ENCODE measurements at places on chromosomes 6 and 20. TPM values are rescaled to one million over a fixed set of nuclear protein-coding genes. Genes with fewer than 3 reads are reported as not detected.
A peak's percentile ranks its signal among the peaks of the same experiment; 100 is the strongest.

DNA sequence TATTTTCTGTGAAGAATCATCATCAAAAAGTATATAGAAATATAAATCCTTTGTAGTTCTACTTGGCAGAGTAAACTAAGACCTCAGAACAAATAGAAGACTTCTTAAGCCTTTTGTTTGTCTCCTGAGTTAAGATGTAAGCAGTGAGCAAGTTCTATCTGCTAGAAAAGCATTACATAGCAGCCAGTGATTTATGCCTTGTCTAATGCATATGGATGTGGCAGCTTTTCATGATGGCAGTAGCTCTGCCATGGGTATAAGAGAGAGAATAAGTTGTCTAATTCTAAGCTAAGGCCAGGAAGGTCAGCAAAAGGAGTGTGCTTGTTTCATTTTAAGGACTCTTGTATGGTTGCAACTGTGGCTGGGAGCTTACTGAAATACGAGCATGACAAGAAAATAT lies 920.2 kb downstream of the GRIK2 start:
- H3K4me3 ChIP-seq = no peak overlapping the region
- no peaks in the 10 kb centered on the region for H3K27me3 ChIP-seq
- H3K27ac ChIP-seq = no peak overlapping the region
- no peaks in the 10 kb centered on the region for H3K36me3 ChIP-seq
- H3K4me1 ChIP-seq = no peaks in the 10 kb centered on the region
- DNase-seq = no peak

DNA sequence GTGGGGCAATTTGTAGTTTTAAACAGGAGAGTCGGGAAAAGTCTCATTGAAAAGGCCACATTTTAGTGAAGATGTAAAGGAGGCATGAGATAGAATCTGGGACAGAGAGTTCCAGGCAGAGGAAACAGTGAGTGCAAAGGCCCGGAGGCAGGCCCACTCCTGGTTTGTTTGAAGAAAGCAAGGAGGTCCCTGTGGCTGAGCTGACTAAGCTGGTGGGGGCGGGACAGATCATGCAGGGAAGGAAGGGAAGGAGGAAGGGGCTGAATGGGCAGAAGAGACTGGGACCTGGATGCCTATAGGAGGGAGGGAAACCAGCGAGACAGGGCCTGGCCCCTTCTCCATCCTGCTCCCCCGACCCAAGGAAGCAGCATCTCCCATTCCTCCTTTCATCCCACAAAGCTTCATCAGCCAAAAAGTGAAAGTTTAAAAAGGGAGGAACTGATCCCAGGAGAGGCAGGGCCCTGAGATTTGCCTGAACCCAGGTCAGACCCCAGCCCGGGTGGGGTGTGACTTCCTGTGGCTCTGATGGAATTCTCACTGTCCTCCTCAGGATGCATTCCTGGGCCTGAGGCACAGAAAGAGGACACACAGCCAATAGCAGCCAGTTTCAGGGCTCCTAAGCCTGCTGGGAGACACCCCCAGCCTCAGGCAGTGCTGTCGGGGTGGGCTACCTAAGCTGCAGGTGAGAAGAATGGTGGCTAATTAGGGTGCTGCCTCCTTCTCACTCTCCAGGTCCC lies 54.2 kb upstream of the SIRPA start:
- H3K27ac ChIP-seq = no peak overlapping the region
- no peaks in the 10 kb centered on the region for H3K36me3 ChIP-seq

GRCh38 chr6:129644567-129645015 lies 65.4 kb downstream of the ARHGAP18 start:
- no peaks in the 10 kb centered on the region for H3K36me3 ChIP-seq
- H3K27me3 ChIP-seq = no peaks in the 10 kb centered on the region
- no peaks in the 10 kb centered on the region for H3K4me1 ChIP-seq
- DNase-seq = no peak
- no peak overlapping the region for H3K4me3 ChIP-seq

DNA sequence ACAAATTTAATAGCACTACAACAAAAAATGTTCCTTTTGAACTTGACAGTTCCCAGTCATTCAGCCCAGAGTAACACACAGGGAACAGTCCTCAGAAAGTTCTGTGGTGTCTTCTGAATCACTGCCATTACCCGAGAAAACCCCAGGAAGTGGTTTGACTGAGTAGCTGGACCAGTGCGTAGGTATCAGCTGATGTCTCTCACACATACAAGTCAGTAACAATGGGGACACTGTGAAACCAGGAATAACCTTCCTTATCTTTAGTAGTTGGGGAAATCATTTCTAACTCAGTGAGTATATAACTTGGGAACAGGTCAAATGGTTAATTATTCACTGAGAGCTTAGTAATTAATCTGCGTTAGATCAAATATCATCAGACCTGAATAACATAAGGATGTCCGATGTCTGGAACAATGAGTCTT lies 73.1 kb downstream of the HIVEP2 start:
- DNase-seq = peak; percentile 36
- H3K27me3 ChIP-seq = no peaks in the 10 kb centered on the region
- H3K4me3 ChIP-seq = no peak overlapping the region
- H3K27ac ChIP-seq = peak overlapping the region; percentile 6
- no peaks in the 10 kb centered on the region for H3K4me1 ChIP-seq
- no peaks in the 10 kb centered on the region for H3K36me3 ChIP-seq

DNA sequence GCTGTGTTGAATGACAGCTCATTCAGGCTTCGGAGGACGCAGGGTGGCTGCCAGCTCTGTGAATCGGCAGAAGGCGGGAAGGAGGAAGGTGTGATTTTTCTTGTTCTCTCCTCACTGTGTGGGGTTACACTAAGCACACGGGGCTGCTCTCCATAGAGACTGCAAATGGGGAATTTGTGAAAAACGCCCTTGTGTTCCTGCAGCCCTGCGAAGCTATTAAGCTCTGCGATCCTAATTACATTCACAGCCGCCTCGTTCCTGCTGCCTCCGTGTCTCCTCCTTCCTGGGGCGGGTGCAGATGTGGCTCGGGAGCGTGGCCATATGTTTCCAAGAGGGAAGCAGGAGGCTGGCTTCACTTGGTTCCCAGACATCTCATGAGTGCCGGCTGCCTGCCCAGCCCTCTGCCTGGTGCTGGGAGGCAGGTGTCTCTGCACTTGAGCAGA lies 124.0 kb downstream of the TOX2 start:
- DNase-seq = no peak
- no peak overlapping the region for H3K27ac ChIP-seq
- H3K4me3 ChIP-seq = no peak overlapping the region
- H3K27me3 ChIP-seq = no peaks in the 10 kb centered on the region
- no peaks in the 10 kb centered on the region for H3K4me1 ChIP-seq
- H3K36me3 ChIP-seq = no peaks in the 10 kb centered on the region

DNA sequence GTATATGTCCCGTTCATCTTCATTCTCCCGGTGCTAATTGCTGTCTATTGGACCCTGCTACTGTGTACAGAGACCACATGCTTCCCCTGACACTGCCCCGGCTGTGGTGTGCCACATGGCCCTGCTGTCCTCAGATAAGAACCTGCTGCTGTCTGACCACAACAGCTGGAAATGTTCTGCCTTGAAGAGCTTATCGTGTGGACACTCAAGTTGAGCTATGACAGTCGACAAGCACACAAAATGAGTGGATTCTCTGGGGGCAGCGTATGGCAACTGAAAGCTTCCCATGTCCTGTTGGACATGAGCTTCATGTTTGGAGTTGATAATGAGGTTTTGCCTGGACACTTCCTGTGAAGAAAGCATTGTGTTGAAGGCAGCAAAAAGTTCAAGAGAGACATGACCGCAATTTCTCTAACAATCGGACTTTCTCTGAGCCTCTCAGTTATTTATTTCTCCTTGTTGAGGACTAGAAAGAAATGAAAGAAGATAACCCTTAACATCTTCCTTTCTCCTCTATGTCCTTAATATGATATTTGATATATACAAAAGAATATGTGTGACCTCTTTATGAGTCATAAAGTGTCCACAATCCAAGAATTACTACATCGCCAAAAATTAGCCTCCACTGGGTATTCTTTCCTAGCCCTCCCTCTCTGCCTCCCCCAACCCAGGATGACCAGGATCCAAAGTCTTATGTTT lies 187.1 kb upstream of the TCF21 start:
- no peaks in the 10 kb centered on the region for H3K36me3 ChIP-seq
- no peaks in the 10 kb centered on the region for H3K4me1 ChIP-seq
- DNase-seq = no peak
- no peak overlapping the region for H3K27ac ChIP-seq
- H3K4me3 ChIP-seq = no peak overlapping the region
- no peaks in the 10 kb centered on the region for H3K27me3 ChIP-seq

GRCh38 chr6:165571721-165572132 lies 91.3 kb downstream of the PDE10A start:
- DNase-seq = no peak
- H3K36me3 ChIP-seq = no peaks in the 10 kb centered on the region
- no peak overlapping the region for H3K4me3 ChIP-seq
- no peaks in the 10 kb centered on the region for H3K27me3 ChIP-seq
- H3K27ac ChIP-seq = no peak overlapping the region
- peaks cover 6% of the 10 kb centered on the region for H3K4me1 ChIP-seq

DNA sequence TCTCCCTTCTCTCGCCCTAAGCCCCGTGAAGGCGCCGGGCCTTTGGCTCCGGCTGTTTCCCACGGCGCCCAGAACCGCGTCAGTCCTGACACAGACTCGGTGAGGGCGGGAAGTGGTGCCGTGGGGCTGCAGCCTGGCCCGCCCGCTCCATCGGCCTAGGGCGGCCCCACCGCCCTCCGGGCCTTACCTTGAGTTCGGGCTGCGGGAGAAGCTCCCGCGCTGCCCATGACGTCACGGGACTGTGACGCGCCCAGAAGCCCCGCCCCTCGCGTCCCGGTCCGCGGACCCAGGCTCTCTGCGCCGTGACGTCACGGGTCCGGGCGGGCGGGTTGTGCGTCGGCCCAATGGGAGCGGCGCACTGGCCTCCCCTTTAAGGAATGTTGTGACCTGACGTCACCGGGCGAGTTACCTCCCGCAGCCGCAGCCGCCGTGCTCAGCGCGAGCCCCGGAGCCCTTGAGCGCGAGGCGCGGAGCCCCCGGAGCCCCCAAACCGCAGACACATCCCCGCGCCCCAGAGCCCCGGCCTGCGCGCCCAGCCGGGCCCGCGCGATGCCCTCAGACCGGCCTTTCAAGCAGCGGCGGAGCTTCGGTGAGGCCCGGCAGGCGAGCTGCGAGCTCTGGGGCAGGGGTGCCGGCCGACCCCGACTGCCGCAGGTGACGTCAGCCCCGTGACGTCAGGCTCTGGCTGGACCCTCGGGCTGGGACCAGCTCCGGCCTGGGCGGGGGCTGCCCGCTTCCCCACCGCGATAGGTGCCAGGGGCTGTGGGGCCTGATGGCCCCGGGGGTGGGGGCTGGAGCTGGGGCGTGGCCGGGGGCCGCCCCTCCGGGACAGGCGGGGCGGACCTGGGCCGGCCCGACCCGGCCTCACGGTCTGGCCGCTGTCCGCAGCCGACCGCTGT lies at the start of gene MAP1LC3A:
Gene MAP1LC3A, plus strand, starts transcription at position 399 of the 899 bp plus-strand sequence. Its CDS starts 151 bp downstream, at position 550.
- peak within 1 kb of the TSS; percentile 69 for H3K4me3 ChIP-seq
- no peaks in the 10 kb centered on the region for H3K27me3 ChIP-seq
- peaks cover 11% of the 10 kb centered on the region for H3K4me1 ChIP-seq
- H3K27ac ChIP-seq = peak within 1 kb of the TSS; percentile 95
- H3K36me3 ChIP-seq = no peaks in the 10 kb centered on the region

GRCh38 chr6:129609635-129610034 lies 100.3 kb downstream of the ARHGAP18 start:
- no peaks in the 10 kb centered on the region for H3K36me3 ChIP-seq
- H3K27ac ChIP-seq = no peak overlapping the region
- no peaks in the 10 kb centered on the region for H3K27me3 ChIP-seq
- no peak for DNase-seq
- no peak overlapping the region for H3K4me3 ChIP-seq

- DNase-seq = no peak
- peak overlapping the region; percentile 67 for H3K27ac ChIP-seq
- peaks cover 12% of the 10 kb centered on the region for H3K4me1 ChIP-seq
- H3K4me3 ChIP-seq = no peak overlapping the region
These were observed 775.8 kb upstream of the FLRT3 start for GRCh38 chr20:15113144-15113773.

- DNase-seq = no peak
- no peak overlapping the region for H3K27ac ChIP-seq
- no peak overlapping the region for H3K4me3 ChIP-seq
These were observed 18.3 kb downstream of the C20orf173 start for GRCh38 chr20:35510951-35511735.

- H3K4me1 ChIP-seq = peaks cover 32% of the 10 kb centered on the region
- no peak for DNase-seq
- H3K36me3 ChIP-seq = peaks cover 18% of the 10 kb centered on the region
- peak overlapping the region; percentile 43 for H3K4me3 ChIP-seq
- peak overlapping the region; percentile 71 for H3K27ac ChIP-seq
These were observed 41.7 kb upstream of the NAA20 start for GRCh38 chr20:19975436-19975799.

DNA sequence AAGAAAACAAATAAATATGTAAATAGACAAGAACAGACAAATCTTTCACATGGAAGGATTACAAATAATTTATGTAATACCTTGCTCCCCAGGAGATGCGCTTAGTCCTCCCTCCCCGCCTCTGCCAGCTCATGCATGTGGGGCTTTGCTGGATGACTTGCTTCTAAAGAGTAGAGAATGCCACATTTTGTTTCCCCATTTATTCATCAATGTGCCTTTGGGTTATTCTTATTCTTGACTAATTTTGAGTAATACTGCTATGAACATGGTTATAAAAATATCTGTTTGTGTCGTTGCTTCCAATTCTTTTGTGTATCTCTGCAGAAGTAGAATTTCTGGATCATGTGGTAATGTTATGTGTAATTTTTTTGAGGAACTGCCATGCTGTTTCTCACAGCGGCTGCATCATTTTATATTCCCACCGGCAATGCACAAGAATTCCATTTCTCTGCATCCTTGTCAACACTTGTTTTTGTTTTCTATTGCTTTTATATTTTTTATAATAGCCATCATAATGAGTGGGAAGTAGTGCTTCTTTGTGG lies 23.8 kb upstream of the DUSP22 start:
- H3K27me3 ChIP-seq = no peaks in the 10 kb centered on the region
- no peak for DNase-seq
- H3K4me1 ChIP-seq = no peaks in the 10 kb centered on the region
- H3K4me3 ChIP-seq = no peak overlapping the region
- H3K36me3 ChIP-seq = no peaks in the 10 kb centered on the region

The DNAH8 gene
- total RNA-seq = not detected

The BPIFB1 gene
- not detected for total RNA-seq

The CDKAL1 gene
- 14.9 TPM for total RNA-seq

The IP6K3 gene
- total RNA-seq = 0.39 TPM

The COL11A2 gene
- 1.5 TPM for total RNA-seq

The NDUFAF5 gene
- 32.1 TPM for total RNA-seq

Measured in tibial nerve (tissue), 4 donors.